ENCODE measurements at places on chromosomes 3 and 15.

GRCh38 chr3:70180664-70181063 lies 131.8 kb downstream of the MDFIC2 start:
- DNase-seq = no peak

DNA sequence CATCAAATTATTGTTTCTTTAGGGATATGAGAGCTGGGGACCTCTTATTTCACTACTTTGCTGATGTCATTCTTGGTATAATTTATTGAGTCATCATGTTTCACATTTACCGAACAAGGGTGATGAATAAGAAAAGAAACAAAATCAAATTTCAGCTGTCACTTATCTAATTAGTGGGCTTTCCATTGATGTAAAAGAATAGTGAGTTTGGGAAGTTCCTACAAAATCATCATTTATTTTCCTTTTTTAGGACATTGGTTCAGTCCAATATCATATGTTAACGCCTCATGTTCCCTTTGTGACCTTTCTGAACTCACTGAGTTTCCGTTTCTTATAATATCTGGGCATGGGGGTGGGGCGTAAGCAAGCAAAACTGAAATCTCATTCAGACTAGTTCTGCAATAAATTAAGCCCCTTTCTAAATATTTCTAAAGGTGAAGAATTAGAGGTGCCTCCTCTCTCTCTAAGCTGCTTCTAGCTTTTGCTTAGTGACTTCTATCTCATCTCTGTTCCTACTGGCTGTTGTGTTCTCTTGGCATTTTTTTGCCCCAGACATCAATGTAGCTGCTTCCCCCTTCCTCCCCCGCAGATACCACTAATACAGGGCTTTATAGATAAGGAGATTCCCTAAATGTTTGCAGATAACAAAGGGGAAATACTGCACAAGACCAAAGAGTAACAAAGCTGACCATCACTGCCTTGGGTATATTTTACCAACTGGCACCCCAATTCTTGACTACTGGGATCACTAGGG lies 238.0 kb upstream of the CTNNB1 start:
- no peak for DNase-seq

DNA sequence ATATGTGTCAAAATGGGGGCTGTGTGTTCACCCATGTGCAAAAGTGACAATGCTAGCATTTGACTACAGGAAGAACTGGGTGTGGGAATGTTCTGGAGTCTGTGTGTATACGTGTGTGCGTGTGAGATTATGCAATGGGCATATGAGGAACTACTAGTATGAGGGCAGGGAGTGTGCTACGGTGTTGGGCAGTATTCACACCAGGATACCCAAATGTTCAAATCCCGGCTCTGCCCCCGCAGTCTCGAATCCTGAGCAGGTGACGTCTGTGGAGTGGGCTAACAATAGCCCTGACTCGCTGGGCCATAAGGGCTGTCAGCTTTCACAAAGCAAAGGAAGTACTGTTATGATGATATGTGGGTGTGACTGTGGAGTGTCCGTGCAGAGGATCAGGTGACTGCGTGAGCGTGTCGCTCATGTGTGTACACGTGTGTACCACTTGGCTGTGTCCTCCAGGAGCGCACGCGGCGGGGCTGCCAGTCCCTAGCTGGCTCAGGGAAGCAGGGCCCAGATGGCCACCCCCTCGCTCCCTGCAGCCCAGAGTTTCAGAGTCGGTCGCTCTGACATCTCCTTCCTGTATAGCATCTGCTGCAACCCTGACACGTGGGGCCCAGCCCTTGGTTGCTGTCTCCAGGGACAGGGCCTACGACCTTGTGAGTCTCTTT lies 27.2 kb downstream of the IQSEC1 start:
- DNase-seq = no peak

DNA sequence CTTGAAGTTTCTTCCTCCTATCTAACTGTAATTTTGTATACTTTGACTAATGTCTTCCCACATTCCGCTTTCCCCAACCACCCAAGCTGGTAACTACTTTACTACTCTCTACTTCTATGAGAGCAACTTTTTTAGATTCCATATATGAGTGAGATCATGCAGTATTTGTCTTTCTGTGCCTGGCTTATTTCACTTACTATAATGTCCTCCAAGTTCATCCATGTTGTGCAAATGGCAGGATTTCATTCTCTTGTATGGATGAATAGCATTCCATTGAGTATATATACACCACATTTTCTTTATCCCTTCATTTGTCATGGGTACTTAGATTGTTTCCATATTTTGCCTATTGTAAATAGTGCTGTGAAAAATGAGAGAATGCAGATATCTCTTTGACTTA lies 78.5 kb upstream of the CCNL1 start:
- DNase-seq = no peak

DNA sequence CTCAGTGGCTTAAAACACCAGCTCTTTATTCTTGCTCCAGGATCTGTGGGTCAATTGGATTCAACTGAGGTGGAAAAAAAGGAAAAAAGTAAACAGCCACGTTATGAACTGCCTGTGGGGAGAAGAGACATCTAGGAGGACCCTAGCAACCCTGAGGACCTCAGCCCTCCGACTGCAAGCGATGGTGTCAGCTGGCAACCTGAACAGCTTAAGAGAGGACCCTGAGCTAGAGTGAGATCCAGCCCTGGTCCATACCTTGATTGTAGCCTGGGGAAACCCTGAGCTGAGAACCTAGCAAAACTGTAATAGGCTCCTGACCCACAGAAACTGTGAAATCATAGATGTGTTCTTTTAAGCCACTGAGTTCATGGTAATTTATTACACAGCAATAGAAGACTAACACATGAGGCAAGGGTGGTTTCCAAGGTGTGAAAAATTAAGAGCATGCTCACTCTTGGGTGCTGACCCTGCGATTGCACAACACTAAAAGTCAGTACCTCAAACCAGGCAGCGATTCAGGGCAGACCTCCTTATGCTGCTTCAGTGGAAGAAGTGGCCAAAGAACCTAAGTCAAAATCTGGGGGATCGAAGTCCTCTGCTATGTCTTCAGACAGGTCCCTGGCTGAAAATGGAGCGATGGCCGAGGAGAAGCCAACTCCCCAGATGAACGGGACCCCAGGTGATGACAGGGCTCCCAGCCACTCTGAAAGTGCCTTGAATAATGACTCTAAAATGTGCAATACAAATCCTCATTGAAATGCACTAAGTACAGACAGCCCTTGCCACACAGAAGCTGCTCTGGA lies 57.7 kb downstream of the GASK1A start:
- no peak for DNase-seq

- DNase-seq = no peak
Observed at GRCh38 chr3:55183201-55183600, 255.3 kb upstream of the LRTM1 start.

GRCh38 chr15:36755341-36756000 lies 176.0 kb downstream of the CDIN1 start:
- DNase-seq = no peak

DNA sequence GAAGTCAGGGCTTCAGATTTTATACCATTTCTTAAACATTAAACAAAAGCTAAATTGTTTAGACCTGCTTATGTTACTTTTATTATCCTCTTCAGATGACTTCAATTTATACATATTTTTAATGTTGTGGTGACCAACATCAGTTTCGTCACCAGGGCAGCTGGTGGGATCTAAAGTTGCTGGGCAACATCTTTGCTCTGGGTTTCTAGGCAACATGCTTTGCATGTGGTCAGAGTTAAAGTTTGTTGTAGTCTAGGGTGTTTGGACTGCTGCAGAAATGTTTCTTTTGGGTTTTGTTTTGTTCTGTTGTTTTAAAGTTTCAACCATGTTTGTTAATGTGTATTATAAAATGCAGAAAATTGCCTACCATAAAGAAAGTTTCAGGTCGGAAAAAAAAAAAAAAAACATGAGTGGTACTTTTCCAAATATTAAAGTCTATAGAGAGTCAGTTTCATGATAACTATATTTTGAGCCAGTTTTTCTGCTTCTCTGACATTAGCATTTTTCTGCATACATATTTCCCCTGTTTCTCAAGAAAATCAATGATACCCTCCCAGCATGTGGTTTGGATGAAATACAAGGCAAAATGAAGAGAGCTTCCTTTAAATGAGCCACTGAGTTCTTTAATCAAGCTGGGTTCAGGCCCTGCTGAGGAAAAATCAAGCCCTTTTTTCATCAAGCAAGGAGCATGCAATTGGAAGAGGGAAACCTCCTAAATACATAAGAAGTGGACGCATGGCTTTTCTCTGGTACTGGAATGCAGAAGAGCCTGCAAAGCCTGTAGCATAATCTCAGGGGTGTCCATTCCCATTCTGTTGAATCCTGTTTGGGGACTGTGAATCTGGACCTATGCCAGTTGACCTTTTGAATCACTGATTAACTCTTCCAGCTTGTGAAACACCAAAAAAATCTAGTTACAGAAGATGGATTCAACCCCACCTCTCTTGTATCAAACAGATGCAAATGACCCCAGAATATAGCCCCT lies 35.0 kb upstream of the VGLL3 start:
- DNase-seq = no peak

DNA sequence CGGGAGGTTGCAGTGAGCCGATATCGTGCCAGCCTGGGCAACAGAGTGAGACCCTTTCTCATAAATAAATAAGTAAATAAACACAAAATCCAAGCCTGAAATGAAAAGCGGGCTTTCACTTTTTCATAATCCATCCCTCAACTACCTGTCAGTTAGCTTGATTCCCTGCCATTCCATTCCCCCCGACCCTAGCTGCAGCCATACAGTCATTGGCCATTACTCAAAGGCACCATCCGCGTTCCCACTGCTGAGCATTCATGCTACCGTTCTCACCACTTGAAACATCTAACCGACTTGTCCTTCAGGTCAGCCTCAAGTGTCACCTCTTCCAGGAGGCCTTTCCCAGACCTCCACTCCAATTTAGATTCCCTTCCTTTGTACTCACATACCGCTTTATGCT lies 1.1 kb upstream of the PARL start:
- no peak for DNase-seq

DNA sequence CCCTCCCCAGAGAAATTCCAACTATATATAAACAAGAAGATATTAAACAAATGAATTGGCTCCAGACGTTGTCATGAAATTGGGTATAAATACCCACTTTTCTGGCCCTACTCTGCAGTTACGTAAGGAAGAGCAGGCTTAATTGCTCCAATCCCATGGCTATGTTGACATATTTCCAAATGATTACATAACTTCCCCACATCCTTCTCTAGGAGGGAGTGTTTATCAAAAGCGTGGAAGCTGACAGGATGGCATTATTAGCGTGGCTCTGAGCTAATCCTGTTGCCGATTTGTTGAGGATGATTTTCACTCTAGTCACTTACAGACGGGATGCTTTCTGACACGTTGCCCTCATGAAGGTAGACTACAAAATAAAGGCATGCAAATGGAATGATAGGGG lies 347.5 kb upstream of the TMCO5A start:
- no peak for DNase-seq

GRCh38 chr3:195394024-195394423 lies 48.8 kb downstream of the ACAP2 start:
- DNase-seq = no peak

GRCh38 chr15:98881526-98882520 lies 125.8 kb downstream of the PGPEP1L start:
- no peak for DNase-seq

DNA sequence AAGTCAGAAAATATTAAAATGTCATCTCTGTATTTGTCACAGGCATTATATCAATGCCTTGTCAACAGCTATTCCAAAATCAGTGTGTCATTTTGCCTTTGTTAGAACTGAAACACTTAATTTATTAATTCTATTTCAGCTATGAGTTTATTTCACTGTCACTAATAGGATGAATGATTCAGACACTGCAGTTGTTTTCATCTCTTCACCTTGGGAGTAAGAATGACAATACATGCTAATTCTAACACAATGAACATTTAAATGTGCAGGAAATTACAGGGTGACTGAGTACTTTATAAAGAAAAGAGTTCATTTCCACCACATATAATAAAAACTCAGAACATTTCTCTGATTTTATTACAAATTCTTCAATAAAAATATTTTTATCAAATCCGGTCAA lies 109.7 kb downstream of the P2RY1 start:
- DNase-seq = no peak

GRCh38 chr3:165389064-165389463 lies 192.9 kb upstream of the SLITRK3 start:
- DNase-seq = no peak

GRCh38 chr3:67640023-67640660 lies 14.3 kb downstream of the SUCLG2 start:
- no peak for DNase-seq

- DNase-seq = no peak
Observed at GRCh38 chr15:68997930-68998777, 16.3 kb upstream of the NOX5 start.

GRCh38 chr3:50491023-50491422 lies 12.4 kb downstream of the CACNA2D2 start:
- no peak for DNase-seq

GRCh38 chr3:156648086-156648485 lies 26.3 kb upstream of the TIPARP start:
- DNase-seq = no peak

- DNase-seq = no peak
Observed at GRCh38 chr3:154953538-154953937, 126.6 kb upstream of the MME start.

- no peak for DNase-seq
Observed at GRCh38 chr3:61667383-61667782, 106.0 kb downstream of the PTPRG start.

DNA sequence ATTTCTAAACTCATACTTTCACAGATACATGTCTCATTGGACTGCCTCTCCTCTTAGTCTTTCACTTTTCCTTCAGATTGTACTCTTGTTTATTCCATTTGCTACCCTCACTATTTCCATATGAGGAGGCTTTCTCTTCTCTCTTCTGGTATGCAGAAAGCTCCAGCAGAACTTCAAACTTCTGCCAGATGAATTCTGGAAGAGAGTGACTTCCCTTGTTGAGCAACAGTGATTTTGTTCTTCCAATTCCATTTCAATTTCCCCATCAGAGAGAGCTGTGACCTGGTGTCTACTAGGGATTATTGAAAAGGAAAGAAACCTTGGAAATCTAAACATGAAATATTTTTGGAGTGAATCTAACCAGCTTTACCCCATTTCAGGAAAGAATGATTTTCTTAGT lies 523.2 kb upstream of the ZNF717 start:
- DNase-seq = no peak

DNA sequence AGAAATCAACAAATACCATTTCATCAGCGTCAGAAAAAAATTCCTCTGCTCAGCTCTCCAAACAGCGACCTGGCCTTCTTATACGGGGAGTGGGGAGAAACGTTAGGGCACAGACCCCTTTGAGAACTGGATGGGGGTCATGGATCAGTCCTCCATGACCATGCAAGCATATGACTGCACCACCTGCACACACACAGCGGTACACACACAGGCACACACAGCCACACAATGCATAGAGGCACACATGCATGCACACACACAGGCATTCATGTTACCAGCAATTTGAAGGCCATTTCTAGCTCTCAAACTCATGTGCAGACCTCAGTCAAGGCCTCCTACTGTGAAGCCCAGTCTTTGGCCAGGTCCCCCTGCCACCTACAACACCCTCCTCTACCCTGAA lies 50.2 kb downstream of the SLC41A3 start:
- DNase-seq = no peak

GRCh38 chr3:73561494-73561893 lies 63.2 kb downstream of the PDZRN3 start:
- no peak for DNase-seq

- DNase-seq = no peak
Observed at GRCh38 chr3:148642616-148643015, 55.1 kb upstream of the AGTR1 start.

GRCh38 chr3:59680919-59681318 lies 631.1 kb upstream of the CFAP20DC start:
- no peak for DNase-seq
